ENCODE measurements at places on chromosomes 11 and 22.

- DNase-seq: no peak
Observed at GRCh38 chr11:88326099-88326498, 11.4 kb downstream of the CTSC start.

GRCh38 chr22:22130953-22131608 is 113.5 kb upstream of the VPREB1 start:
- DNase-seq: no peak

DNA sequence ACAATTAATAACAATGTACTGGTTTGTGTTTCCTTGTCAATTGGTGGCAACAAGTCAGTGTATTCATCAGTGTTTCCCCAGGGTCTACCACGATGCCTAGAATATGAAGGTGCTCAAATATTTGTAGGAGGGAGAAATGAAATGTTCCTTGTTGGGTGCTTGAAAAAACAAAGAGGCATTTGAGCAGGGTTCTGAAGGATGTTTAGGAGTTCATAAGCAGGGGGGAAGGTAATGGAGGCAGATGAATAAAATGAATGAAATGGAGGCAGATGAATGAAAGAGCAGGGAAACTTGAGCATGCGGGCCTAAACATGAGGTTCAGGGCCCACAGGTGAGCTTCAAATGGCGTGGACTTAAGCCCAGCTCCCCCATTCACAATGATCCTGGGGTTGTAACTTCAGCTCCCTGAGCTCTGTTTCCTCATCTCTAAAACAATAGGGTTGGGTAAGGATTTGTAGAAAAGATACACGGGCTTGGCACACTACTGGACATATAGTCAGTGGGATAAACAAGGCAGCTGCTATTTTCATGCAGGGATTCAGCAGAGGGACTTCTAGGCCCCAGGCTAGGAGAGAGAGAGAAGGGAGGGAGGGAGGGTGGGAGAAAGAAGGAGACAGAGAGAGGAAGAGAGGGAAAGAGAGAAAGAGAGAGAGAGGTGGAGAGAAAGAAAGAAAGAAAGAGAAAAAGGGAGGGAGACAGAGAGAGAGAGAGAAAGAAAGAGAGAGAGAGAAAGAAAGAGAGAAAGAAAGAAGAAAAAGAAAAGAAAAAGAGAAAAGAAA is 73.7 kb downstream of the MN1 start:
- DNase-seq: no peak

DNA sequence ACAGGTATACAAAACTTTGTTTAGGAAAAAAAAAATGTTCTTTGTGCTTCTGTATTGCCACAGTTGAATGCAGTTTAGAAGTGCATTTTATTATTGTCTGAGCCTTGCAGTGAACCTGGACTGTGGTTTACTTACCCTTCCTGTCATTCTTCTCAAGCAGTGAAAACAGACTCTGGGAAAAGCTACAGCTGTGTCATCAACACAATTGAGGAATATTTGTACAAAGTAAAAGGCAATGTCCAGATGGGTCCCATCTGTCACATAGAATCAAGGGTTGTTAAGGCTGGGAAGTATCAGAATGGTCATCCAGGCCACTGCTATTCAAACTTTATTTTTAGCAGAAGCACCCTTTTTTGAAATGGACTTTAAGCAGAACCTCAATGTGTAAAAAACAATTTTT is 73.3 kb downstream of the TRIM44 start:
- DNase-seq: no peak

GRCh38 chr22:42791721-42792452 is 65.2 kb downstream of the ARFGAP3 start:
- DNase-seq: no peak

DNA sequence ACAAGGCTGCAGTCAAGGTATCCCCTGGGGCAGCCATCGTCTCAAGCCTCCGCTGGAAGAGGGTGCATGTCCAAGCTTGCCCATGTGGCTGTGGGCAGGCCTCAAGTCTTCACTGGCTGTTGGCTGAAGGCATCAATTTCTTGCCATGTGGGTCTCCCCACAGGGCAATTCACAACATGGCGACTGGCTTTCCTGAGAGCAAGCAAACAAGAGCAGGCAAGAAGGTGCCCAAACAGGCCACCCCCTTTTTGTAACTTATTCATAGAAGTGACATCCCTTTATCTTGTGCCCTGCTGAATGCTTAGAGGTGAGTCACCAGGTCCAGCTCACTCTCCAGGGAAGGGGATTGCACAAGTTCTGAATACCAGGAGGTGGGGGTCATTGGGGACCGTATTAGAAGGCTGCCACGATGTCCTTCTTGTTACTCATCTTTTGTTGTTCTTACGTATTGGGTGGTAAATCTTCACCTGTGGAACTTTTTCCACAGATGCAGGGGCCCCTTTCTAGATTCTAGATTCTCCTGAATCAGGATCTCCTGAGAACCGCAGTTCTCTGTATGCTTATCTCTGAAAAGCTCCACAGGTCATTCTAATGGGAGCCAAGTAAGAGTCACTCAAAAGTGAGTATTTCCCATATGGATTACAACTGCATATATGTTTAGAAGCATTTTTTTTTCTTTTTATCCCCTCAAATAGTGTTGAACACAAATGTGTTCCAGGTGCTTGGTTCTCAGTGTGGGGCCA is 44.2 kb upstream of the MICAL2 start:
- no peak for DNase-seq

DNA sequence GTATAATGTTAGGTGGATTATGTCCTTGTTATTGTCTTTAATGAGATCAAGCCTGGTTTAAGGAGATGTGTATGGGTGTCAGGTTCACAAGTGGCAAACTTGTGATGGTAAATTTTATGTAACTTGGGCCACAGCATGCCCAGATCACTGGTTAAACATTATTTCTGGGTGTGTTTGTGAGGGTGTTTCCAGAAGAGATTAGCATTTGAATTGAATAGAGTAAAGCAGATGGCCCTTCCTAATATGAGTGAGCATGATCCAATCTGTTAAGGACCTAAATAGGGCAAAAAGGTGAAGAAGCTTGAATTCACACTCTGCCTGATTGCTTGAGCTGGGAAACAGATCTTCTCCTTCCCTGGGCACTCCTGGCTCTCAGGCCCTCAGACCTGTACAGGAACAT is 20.7 kb downstream of the OR5B21 start:
- DNase-seq: no peak

DNA sequence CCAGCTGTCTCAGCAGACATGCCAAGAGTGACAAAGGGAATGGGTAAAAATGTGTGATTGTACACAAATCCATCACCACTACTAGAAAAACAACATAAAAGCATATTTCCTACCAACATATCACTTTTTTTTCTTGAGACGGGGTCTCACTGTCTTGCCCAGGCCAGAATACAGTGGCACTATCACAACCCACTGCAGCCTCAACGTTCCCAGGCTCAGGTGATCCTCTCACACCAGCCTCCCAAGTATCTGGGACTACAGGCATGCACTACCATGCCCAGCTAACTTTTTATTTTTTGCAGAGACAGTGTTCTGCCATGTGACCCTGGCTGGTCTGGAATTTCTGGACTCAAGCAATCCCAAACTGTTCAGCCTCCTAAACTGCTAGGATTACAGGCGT is 5.2 kb downstream of the MTMR2 start:
- no peak for DNase-seq

GRCh38 chr11:10908215-10908951 is 50.5 kb upstream of the ZBED5 start:
- DNase-seq: no peak

DNA sequence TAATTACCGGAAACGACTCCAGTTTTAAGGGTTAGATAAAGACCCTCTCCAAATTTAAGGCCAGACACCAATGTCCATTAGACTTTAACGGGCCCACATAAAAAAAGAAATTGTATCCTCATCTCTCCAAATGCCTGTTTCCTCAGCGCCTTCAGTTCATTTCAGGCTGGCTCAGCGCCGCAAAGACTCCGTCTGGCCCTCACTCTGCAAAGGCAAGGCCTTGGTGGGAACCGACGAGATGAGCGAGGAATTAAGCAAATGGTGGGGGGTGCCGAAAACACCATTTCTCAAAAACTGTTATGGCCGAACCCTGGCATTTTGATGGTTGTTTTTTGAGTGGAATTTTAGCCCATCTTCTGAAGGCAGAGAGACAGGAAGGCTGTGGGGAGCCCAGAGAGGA is 15.7 kb downstream of the MN1 start:
- no peak for DNase-seq

- no peak for DNase-seq
Observed at GRCh38 chr11:70790671-70791300, 392.5 kb downstream of the CTTN start.

DNA sequence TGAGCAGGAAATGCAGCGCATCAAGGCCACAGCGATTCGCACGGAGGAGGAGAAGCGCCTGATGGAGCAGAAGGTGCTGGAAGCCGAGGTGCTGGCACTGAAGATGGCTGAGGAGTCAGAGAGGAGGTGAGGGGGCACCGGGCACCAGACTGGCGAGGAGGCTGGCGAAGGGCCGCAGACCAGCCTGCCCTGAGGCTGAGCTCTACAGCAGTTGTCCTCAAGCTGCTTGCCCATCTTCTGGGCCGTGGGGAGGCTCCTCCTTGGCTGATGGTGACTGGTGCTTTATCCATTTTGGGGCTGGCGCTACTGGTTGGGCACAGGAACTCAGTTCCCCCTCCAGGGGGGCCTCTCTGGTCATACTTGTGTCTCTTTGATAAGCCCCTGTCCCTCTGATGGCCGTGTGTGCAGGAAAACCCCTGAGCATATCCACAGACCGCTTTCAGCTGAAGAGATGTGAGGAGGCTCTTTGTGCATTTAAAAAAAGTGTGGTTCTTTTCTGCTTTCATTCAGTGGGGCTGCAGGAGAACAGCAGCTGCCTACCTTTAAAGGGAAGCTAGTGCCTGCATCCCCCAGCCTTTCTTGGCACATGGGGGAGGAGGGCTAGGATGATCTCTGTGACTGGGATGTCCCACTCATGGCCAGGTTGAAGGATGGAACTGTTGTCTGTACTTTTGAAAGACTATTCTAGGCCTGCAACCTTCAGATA is 46.3 kb upstream of the CABP7 start:
- DNase-seq: no peak

GRCh38 chr22:28630177-28630574 is 49.5 kb downstream of the TTC28 start:
- DNase-seq: no peak

DNA sequence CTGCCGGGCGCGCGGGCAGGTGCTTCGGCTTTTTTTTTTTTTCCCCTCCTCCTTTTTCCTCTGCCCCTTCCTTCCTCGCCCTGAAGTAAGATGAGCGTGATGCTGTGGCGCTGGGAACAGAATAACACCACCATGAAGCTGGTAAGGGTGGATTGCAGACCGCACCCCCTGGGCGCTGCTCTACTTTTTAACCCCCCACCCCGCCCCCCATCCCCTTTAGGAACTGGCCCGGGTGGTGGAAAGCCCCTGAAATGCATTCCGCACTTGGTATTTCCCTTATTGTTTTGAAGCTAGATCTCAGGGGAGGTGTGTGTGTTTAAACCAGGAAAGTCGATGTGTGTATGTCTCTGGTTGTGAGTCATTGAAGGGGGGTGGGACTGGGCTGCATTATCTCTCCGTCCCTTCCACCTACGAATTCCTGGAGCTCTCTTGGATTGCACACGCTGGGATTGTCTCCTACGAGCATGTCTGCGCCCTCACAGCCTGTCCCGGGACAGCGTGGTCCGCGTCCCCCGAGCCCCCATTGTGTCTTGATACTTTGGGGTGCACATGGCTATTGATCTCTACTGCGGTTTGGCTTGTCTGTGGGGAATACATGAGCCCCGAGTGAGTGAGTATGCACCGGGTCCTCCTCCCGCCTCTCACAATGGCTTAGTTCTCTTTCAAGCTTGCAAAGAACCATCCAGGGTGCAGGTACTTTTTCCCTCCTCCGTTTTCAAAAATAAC is 64.9 kb downstream of the NAV2 start:
- DNase-seq: peak; percentile 24

DNA sequence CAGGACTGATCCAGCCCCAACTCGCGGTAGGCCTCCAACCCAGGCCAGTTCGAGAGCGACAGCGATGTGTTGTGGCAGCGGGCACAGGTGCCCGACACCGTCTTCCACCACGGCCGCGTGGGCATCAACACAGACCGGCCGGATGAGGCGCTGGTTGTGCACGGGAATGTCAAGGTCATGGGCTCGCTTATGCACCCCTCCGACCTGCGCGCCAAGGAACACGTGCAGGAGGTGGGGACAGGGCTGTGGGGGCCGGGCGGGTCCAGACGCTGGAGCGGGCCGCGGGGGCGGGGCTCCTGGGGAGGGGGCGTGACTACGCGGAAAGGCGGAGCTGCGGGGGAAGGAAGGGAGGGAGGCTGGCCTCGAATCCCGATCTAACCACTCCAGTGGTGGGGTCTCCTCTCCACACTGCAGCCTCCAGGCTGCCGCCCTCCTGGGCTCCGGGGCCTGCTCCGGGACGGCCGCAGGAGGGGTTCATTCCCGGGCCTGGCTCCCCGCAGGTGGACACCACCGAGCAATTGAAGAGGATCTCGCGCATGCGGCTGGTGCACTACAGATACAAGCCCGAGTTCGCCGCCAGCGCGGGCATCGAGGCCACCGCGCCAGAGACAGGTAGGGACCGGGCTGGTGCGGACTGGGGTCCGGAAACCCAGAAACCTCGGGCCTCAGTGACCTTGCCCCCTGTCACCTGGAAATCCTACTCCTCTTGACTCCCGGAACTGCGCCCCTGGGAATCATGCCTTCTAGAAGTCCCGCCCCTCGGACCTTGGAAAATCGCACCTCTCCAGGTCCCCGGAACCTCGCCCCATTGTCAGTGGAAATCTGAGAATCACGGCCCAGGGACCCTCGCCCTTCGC is 14.9 kb downstream of the TMEM258 start:
- peak; percentile 63 for DNase-seq

GRCh38 chr11:107898270-107898669 is 30.0 kb upstream of the RAB39A start:
- DNase-seq: no peak

GRCh38 chr22:28910569-28911303 is 27.4 kb downstream of the ZNRF3 start:
- no peak for DNase-seq

DNA sequence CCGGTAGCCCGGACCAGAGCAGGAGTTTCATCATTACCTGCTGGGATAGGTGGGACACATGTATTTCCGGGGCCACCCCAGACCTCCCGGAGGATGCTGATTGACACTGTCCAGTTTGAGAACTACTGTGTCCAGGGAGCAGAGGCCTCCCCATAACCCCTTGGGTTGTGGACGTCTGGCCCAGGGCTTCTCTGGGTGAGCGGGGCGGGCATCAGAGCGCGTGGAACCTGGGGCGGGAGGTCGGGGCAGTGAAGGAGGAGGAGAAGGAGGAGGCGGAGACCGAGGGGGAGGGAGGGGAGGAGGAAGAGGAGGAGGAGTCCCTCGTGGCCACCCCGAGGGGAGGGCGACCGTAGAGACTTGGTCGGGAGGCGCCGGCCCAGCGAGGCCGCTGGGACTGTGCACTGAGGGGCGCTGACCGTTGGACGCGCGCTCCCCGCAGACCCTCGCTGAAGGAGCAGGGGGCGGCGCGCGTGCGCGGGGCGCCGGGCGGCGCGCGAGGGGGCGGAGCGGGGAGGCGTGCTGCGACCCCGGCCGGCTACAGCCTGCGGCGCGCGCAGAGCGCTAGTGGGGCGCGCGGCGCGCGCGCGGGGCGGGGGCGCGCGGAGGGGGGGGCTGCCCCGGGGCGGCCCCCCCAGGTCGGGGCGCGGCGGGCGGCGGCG is at the start of gene GRK3:
Gene GRK3 (plus strand): TSS at position 356 of the 659 bp plus-strand sequence. CDS start 366 bp downstream, outside the sequence.
- DNase-seq: peak; percentile 72

- no peak for DNase-seq
Observed at GRCh38 chr22:41975299-41976069, 6.2 kb downstream of the SEPTIN3 start.

GRCh38 chr22:37051391-37052385 is at the start of gene KCTD17:
Gene KCTD17 (plus strand): TSS chr22:37051742. CDS start chr22:37051761, 19 bp downstream.
- DNase-seq: peak; percentile 77
